ENCODE measurements at places on chromosomes 13 and 19.
A peak's percentile ranks its signal among the peaks of the same experiment; 100 is the strongest.

- DNase-seq, result no peak
Measured at GRCh38 chr19:39078436-39079200, 5.5 kb upstream of the ACP7 start.

- peak; percentile 13 for DNase-seq
Measured at GRCh38 chr13:112616586-112617362, 28.8 kb upstream of the TUBGCP3 start.

DNA sequence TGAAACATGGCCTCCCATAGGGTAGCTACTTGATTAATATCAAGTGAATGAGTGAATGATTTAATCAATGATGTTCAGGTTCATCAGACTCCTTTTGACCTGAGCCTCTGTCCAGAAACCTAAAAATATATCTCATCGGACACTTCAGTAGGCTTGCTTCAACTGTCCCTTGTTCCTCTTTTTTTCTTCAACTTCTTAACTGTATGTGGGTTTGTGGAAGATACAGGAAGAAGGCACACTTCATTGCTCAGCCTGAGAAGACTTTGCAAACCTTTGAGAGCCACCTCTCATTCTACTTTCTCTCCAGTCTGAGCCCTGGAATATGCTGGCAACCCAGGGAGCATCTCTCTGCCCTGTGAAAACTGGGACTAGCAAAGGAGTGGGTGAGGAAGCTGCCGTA, 557.0 kb downstream of the FGF9 start:
- DNase-seq, result no peak

DNA sequence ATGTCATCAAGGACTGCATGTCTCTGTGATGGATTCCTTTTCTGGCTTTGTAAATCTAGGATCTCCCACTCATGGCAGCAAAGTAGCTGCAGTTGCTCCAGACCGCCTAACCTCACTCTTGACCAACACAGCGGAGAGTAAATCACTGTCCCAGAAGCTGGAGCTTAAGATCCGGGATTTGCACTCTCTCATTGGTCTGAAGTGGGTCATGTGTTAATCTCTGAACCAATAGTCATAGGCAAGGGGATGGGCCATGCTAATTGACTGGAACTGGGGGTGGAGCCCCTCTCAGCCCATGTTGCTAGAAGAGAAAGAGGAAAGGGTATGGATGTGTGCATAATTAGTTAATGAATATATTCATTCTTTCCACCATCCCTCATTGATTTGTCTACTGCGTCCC, 34.0 kb downstream of the VAV1 start:
- no peak for DNase-seq

DNA sequence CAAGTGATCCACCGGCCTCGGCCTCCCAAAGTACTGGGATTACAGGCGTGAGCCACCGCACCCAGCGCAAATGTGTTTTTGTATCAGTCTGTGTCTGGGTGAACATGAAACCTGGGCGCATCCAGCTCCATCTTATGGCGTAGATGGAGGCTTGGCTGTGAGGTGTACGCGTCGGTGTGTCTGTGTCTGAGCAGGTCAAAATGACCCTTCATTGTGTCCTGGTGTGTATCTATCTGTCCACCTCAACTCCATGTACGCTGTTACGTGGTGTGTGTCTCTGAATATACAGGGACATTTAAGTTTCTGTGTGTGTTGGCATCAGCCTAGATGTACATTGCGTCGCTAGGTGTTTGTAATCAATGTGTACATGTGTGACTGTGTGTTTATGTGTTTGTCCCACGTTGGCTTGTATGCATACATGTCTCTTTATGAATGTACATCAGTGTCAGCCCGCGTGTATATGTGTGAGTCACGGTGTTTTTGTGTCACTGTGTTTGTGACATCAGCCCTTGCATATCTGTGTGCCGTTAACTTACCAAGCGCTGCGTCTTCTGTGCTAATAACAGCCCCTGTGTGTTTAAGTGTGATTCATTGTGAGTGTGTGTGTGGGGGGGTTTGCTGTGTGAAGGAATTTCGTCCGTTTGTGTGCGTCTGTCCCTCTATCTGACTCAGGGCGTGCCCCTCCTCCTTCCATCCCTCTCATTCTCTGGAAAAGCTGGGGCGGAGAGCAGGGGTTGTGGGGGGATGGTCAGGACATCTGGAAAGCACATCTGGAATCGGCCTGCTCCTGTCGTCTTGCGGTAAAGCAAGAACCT, 6.4 kb downstream of the AXL start:
- no peak for DNase-seq

- DNase-seq, result no peak
Measured at GRCh38 chr19:19209372-19209771, 2.4 kb upstream of the NCAN start.

DNA sequence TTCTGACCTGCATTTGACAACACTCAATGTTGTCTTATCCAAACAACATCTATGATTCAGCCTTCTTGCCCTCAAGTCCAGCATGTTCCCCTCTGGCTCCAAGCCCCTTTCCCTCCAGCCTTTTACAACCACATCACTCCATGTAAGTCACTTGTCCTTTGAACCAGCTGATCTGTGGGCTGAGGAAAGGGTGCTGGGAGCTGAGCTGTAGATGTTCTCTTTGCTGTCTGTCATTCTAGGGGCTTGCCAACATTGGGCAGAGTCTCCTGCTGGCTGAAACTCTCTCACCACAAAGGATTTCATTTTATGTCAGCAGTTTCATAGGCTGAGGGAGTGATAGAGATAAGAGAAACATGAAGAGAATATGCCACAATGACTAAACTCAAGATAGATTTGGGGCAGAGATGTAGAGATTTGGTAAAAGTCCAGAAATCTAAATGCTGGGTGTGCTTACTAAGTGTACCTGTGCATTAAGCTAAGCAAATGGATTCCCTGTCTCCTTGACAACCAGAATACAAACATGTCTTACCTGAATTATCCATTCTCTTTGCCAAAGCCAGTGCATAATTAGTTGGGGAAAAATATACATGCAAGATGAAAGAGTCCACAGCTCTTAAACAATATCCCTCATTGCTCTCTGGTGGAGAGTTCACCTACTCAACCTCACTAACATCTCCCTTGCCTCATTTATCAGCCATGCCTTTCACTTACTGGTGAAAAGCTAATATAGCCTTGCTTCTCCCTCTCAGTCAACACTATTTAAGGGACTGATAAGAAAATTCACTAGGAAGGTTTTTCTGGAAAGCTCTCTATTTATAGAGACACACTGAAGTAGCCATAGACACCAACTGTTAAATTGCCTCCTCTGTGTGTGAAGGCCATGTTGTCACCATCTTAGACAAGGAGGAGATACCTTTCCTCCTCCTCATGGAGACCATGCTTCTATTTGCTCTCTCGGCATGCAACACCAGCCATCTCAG, 175.5 kb upstream of the SERP2 start:
- no peak for DNase-seq

DNA sequence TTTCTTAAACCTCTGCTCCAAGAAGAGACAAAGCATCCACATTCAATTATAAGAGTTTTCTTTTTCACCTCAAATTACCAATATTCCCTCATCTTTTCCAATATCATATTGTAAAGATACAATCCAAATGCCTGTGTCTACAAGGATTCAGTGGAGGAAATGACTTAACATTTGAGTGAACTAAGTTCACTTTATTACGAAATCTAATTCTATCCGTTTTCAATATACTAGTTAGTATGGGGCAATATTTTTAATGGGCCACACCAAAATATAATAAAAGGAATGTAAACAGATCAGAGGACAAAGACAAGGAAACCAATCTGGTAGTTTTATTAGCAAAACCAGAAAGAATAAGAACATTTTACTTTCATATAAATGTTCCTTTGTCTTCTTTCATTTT, 136.0 kb downstream of the DCLK1 start:
- DNase-seq, result no peak

DNA sequence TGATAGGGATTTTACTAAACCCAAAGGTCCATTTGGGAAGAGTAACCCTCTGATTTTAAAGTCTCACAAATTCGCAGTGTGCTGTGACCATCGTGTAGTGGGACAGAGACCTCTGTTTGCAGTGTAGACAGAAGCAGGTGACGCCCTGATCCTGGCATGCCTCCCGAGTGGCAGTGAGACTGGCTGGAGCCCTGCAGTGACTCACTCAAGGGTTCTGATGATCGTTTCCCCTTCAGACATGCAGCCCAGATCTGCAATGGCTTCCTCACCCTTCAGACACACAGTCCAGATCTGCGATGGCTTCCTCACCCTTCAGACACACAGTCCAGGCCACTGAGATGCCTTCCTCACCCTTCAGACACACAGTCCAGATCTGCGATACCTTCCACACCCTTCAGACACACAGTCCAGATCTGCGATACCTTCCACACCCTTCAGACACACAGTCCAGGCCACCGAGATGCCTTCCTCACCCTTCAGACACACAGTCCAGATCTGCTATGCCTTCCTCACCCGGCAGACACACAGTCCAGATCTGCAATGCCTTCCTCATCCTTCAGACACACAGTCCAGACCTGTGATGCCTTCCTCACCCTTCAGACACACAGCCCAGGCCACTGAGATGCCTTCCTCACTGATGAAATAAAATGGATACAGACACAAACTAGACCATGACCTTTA, 125.2 kb downstream of the ATP11A start:
- DNase-seq, result no peak

- no peak for DNase-seq
Measured at GRCh38 chr19:18279266-18279515, 2.2 kb downstream of the JUND start.

GRCh38 chr13:60329221-60329923, 67.6 kb upstream of the TDRD3 start:
- DNase-seq, result peak; percentile 5

GRCh38 chr19:52638601-52639000, 446 bp upstream of the ZNF83 start:
- no peak for DNase-seq

GRCh38 chr13:112702986-112703379, 13.1 kb downstream of the ATP11A start:
- no peak for DNase-seq

GRCh38 chr13:97030705-97031452, 36.6 kb upstream of the OXGR1 start:
- no peak for DNase-seq

DNA sequence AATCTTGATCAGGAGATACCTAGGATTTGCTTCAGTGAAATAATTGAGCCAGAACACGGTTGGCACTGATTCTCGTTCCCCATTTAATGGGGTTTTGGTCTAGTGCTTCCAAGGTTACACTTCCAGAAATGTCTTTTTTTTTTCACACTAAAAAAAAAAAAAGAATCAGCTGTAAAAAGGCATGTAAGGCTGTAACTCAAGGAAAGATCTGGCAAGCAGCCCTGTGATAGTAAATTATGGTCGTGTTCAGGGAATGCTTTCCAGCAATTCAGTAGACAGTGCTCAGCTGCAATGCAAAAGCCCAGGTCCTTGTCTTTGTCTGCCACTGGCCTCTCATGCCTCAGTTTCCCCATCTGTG, 27.2 kb upstream of the NDUFS7 start:
- DNase-seq, result no peak

- DNase-seq, result no peak
Measured at GRCh38 chr19:55370305-55370988, at the start of gene IL11. TSS of gene IL11 (minus strand) at chr19:55370463. CDS start at chr19:55370310, 153 bp downstream.

- no peak for DNase-seq
Measured at GRCh38 chr19:18807861-18808331, 16.8 kb upstream of the COMP start.

DNA sequence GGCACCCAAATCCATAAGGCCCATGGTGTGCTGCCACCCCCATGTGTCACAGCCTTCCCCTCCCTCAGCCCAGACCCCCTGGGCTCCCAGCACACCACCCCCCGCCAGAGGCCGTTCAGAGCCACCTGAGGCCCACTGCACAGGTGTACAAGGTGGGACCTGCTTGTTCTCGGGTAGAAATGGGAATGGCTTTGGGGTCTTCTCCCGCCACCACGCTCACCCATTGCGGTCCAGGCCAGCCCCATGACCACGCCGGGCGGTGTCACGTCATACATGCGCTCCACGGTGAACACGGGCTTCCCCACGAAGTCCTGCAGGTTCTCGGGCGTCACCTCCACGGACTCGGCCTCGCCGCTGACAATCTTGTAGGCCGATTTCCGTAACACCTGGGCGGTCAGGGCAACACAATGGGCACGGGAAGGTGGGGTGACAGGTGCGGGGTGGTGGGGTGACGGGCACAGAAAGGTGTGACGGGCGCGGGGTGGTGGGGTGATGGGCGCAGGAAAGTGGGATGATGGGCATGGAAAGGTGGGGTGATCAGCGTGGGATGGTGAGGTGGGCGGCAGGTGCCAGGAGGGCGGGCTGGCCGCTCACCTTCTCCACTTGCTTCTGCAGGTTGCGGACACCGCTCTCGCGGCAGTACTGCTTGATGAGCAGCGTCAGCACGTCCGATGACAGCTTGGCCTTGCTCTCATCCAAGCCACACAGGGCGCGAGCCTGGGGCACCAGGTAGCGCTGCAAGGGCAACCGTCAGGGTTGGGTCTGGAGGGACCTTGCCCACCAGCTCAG, 4.3 kb downstream of the RPL36 start:
- no peak for DNase-seq

DNA sequence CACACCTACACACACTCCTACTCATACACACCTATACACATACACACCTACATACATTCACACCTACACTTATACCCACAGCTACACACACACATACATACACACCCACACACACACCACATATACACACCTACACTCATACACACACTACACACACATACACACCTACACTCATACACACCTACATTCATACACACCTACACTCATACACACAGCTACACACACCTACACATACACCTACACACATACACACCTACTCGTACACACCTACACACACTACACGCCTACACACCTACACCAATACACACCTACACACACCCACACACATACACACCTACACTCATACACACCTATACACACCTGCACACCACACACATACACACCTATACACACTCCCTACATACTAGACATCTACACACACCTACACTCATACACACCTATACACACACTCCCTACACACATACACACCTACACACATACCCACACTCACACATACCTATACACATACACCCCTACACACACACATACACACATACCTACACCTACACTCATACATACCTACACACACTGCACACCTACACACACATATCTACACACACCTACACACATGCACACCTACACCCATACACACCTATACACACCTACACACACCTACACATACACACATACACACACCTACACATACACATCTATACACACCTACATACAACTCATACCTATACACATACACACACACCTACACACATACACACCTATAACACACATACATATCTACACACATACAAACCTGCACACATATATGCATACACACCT, 285.2 kb upstream of the MAB21L1 start:
- no peak for DNase-seq

DNA sequence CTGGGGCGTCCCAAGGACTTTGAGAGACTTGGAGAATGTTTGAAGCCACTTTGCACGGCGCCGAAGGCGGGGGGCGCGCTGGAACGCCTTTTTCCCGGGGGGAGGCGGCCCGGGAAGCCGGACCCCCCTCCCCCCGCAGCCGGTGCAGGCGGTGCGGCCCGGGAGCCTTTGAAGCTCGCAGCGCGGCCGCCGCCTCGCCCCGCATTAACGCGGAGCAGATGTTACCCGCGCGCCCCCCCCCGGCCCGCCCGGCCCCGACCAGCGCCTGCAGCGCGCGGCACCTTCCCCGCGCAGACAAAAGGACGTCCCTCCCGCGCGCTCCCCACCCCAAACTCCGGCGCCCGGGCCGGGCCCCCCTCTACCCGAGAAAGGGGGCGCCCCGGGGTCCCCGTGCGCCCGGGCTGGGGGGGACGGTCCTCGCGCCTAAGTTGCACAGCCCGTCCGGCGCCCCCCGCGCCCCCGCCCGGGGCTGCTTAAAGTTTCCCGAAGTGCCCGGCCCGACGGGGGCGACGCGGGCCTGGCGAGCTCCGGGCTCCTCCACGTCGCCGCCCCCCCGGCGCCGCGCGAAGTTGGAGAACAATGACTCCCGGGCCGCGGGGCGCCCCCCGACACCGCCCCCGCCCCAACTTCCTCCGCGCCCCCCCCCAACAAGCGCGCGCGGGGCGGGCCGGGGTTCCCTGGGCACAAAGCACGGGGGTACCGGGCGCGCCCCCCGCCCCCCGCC, 685 bp downstream of the TCF3 start:
- peak; percentile 46 for DNase-seq
